ENCODE measurements at places on chromosomes 3 and 15. TPM values are rescaled to one million over a fixed set of nuclear protein-coding genes. Genes with fewer than 3 reads are reported as not detected.

SPTSSB gene
- 1.2 TPM for total RNA-seq

GUCA1C gene
- total RNA-seq, result not detected

GRCh38 chr3:195820901-195821300 is 9.2 kb upstream of the MUC4 start:
- H3K4me3 ChIP-seq, result peak overlapping the region; percentile 69
- H3K27me3 ChIP-seq, result no peaks in the 10 kb centered on the region
- H3K4me1 ChIP-seq, result peaks cover 79% of the 10 kb centered on the region

- DNase-seq, result peak; percentile 98
- H3K27ac ChIP-seq, result peak overlapping the region; percentile 98
- H3K4me1 ChIP-seq, result peaks cover 42% of the 10 kb centered on the region
- no peaks in the 10 kb centered on the region for H3K36me3 ChIP-seq
- no peaks in the 10 kb centered on the region for H3K27me3 ChIP-seq
These were observed 110.5 kb upstream of the RAP2B start for GRCh38 chr3:153051427-153052095.

- no peak overlapping the region for H3K27ac ChIP-seq
- H3K36me3 ChIP-seq, result no peaks in the 10 kb centered on the region
- no peak for DNase-seq
- H3K4me1 ChIP-seq, result no peaks in the 10 kb centered on the region
These were observed 43.4 kb downstream of the ESYT3 start for GRCh38 chr3:138477801-138478200.

DNA sequence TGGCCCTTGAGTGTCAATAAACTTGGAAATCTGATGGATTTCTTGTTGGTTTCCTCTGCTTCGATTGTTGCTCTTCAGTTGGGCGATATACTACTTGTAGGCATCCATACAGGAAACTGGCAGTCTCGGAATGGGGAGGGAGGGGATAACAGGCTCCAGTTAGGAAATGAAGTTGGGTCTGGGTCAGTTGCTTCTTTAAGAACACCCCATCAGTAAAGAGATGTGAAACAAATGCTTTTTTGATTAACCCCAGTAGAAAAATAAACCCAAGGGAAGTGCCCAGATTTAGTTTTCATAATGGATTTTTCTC is 681 bp downstream of the CHMP2B start:
- peaks cover 28% of the 10 kb centered on the region for H3K36me3 ChIP-seq
- H3K4me1 ChIP-seq, result peaks cover 25% of the 10 kb centered on the region
- DNase-seq, result no peak

GRCh38 chr3:42123012-42123581 is 31.9 kb downstream of the TRAK1 start:
- H3K36me3 ChIP-seq, result no peaks in the 10 kb centered on the region
- H3K4me1 ChIP-seq, result peaks cover 33% of the 10 kb centered on the region
- no peak overlapping the region for H3K27ac ChIP-seq
- DNase-seq, result no peak

- peak overlapping the region; percentile 85 for H3K4me3 ChIP-seq
- no peaks in the 10 kb centered on the region for H3K27me3 ChIP-seq
- no peaks in the 10 kb centered on the region for H3K36me3 ChIP-seq
- DNase-seq, result no peak
- peak overlapping the region; percentile 58 for H3K27ac ChIP-seq
These were observed 413 bp downstream of the NUSAP1 start for GRCh38 chr15:41333026-41333562.

DNA sequence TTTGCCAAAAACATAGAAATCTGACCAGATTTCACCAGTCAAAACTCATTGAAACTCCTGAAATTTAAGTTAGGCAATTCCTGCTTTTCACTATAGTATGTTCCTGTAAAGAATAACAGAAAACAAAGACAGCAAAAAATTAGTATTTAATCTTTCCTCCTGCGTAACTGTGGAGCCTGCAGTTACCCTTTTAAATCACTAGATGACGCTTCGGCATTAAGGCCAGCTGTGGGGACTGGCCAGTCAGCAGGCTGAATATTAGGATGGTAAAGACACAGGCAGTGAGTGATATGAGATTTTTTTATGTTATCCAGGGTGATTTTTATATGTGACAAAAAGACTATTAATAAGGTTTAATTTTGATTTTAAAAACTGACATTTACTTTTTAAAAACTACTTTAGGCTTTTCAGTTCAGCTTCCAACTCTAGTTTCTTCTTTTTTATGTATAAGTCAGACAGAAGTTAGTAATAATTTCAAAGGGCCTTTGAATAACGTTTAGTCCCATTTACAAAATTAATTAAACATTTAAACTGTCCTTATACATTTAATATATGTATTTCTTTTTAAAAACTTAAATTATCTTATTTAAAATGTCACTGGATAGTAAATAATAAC is 165.1 kb downstream of the PPM1L start:
- no peak for DNase-seq
- no peaks in the 10 kb centered on the region for H3K27me3 ChIP-seq
- no peak overlapping the region for H3K4me3 ChIP-seq
- H3K36me3 ChIP-seq, result no peaks in the 10 kb centered on the region
- no peak overlapping the region for H3K27ac ChIP-seq

DNA sequence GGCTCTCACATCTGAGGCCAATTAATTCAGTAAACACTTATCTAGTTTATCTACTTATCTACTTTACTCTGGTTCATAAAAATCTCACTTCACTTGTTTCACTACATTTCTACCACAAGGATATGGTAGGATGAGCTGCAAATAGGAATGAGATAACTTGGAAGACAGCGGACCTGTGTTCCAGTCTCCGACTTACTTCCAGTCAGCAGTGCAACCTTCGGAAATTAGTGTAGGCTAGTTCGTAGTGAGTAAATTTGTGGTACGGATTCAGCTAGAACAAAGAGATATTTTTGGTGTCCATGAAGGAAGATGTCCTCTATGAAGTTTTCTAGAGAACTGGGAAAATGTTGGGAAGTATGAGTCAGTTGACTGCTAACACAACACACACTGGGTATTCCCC is 66.3 kb downstream of the TPRG1 start:
- H3K4me1 ChIP-seq, result 0 out of 2 replicates have a peak, but pooled peaks cover 3% of the 10 kb centered on the region
- no peak overlapping the region for H3K4me3 ChIP-seq
- DNase-seq, result no peak
- H3K36me3 ChIP-seq, result peaks cover 4% of the 10 kb centered on the region

DNA sequence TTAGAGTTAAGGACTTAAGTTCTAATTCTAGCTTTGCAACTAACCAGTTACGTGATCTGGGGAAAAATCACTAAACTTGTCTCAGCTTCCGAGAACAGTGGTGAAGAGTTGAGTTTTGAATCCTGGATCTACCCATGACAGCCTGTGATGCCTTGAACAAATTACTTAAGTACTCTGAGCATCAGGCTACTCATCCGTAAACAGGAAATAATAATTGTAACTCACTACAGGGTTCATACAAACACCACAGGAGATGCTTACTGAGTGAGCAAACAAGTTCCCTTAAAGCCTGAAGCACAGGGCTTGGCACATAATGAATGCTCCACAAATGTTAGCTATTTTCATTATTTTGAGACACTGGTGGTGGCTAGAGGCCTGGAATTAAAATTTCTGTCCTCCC is 158.8 kb downstream of the ERC2 start:
- no peaks in the 10 kb centered on the region for H3K4me1 ChIP-seq
- H3K36me3 ChIP-seq, result no peaks in the 10 kb centered on the region
- H3K27ac ChIP-seq, result no peak overlapping the region
- peaks cover 41% of the 10 kb centered on the region for H3K27me3 ChIP-seq
- no peak overlapping the region for H3K4me3 ChIP-seq
